ENCODE measurements at places on chromosomes 4 and X.
A peak's percentile ranks its signal among the peaks of the same experiment; 100 is the strongest.

- DNase-seq, result no peak
These were observed 197.1 kb upstream of the PDE5A start for GRCh38 chr4:119825696-119826095.

- DNase-seq, result no peak
These were observed 76.7 kb downstream of the SHROOM2 start for GRCh38 chrX:9862953-9863352.

DNA sequence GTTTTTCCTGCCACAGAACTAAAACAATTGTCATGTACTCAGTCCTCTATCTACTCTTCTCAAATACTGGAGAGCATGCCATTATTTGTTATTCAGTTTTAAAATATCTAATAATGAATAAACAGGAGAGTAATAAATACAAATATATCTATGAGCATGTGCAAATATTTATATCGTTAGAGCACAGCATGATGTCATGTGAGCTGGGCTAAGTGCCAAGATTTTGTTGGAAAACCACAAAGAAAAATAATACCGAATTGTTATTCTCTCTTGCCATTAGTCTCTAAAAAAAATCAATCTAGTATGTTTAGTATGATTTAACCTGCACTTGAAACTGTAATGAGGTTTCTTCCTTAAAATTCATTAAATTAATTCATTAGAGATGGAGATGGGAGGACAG is 97.3 kb downstream of the DDX60 start:
- no peak for DNase-seq

- DNase-seq, result no peak
These were observed 17.8 kb upstream of the TBC1D19 start for GRCh38 chr4:26566133-26566532.

DNA sequence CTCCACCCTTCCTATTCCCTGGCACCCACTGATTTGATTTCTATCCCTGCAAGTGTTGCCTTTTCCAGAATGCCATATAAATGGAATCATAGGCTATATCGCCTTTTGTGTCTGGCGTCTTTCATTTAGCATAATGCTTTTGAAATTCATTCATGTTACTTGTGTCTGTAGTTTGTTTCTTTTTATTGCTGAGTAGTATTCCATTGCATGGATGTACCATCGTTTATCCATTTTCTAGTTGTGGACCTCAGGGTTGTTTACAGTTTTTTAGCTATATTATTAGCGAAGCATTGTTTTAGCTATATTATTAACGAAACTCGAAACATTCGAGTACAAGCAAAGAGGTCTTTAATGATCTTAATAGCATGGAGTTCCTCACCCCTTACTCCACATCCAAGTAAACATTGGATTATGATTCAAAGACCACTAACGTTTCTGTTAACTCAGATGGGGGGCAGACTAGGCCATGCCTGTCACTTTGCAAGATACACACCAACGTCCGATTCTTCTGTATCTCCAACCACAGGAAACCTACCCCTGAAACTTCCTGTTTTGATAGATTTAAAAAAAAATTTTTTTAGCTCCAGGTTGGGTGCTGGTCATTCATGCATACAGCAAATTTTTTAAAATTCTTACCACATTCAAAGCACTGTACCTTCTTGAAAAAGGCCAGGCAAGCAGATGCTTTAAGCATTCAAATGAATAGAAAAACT is 1.1 kb downstream of the DCK start:
- DNase-seq, result no peak

DNA sequence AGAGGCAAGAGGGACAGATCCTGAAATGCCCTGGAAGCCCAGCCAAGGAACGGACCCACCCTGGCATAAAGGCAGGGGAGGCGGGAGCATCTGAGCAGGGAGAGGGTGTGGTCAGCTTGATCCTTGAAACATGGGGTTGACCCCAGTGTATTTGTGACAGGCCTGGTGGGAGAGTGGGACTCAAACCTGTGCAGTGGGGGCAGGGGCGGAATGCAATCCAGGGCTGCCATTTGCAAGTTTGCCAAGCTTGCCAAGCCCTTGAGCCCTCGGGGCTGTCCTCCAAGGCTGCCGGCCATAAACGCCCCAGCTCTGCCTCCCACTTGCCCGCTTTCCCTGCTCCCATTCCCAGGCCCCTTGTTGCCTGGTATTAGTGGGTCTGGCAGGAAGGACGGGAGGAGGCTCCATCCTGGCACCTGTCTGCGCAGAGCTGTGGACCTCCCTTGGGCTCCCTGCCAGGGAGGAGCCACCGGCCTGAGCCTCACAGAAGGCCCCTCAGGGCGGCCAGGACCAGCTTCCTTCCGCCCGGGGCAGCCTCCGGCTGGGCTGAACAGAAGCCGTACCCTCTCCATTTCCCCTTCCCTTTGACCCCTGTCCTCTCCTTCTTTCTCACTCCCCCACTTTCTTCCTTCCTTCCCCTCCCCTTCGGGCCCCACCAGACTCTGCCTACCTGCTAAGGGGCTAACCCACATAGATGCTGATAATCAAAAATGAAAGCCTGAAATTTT is 661 bp downstream of the S100P start:
- no peak for DNase-seq

DNA sequence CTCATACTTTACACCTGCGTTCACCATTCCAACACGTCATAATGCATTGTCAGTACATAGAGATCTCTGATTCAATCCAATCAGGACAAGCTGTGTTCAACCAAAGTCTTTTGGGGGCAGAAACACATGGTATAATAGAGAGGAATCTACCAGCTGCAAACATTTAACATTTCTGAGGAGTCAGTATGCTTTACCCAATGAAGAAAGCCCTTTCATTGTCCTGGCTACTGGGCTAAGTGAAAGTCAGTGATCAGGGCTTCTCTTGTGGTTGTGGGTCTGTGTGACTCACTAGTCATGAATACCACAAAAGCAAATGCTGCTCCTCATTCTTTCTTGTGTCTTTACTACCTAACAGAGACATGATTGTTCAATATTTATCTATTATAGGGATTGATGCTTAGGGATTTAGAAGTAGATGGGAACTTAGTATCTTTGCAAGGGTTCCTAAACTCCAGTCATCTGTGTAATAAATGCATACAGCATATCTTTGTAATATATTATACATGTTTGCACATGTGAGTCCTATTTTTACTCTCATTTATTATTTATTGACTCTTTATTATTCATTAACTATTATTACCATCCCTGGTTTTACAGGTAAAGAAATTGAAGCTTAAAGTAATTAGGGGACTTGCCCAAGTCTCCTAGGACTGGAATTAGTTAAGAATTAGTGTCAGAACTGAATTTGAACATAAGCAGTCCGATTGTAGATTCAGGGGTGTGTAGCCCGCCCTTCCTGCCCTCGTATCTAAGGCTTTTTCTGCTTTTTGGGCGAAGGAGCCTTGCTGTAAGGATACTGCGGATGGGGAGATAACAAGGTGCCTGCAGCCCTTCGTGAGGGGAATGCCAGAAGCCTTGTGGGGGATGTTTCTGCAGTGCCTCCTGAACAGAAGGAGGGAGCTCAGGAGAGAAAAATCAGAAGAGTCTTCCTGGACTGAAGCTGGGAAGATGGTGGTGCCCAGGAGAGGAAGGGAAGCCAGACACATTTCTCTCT is 353.1 kb upstream of the BOD1L1 start:
- peak; percentile 70 for DNase-seq

DNA sequence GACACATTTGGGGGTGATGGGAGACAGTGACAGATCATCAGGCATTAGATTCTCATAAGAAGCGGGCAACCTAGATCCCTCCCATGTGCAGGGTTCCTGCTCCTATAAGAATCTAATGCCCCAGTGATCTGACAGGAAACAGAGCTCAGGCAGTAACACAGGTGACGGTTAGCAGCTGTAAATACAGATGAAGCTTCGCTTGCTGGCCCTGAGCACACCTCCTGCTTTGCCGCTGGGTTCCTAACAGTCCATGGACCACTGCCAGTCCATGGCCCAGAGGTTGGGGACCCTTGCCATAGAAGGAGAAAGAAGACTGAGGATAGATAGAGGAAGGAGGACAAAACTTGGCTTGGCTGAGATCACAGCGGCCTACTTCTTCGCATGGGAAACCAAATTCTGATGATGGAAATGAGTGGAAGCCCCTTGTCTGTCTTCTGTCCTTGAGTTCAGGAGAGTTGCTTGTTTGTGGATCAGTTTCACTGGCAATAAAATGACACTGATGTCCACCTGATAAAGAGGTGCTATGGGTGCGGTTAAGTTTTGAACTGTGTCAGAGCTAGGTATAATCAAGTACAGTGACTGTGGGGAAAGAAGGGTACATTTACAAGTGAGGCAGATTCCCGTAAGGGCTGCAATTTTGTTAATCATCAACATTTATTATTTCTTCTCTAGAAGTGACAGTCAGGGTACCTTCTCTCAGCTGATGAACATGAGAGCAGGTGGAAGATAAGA is 1.7 kb upstream of the TIFA start:
- no peak for DNase-seq
